Stimulated activated CD8-positive, alpha-beta memory T cell treated with anti-CD3 and anti-CD28 coated beads, Interleukin-15, amount 100 ng/mL, for 24 hours (primary cell): ENCODE measurements at places on chromosomes 2 and 18.

- DNase-seq = no peak
Observed at GRCh38 chr2:68828887-68829708, 42.1 kb downstream of the BMP10 start.

GRCh38 chr18:9878783-9879242 lies 7.0 kb upstream of the TXNDC2 start:
- no peak for DNase-seq

DNA sequence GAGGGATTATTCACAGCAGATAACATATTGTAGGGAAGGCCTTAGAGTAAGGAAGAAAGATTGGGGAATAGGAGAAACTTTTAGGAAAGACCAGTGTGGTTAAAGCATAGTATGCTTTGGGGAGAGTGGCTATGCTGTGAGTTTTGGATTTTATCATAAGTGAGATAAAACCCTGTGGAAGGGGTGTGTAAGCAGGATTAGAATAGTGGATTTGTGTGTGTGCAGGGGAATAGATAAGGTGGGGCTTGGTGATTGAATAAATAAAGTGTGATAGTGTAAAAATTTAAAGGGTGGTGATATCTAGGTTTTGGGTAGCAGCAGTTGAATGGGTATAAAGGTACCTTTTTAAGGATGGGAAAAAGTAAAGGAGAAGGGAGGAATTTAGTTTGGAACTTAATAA lies 137.7 kb downstream of the NCOA1 start:
- no peak for DNase-seq

DNA sequence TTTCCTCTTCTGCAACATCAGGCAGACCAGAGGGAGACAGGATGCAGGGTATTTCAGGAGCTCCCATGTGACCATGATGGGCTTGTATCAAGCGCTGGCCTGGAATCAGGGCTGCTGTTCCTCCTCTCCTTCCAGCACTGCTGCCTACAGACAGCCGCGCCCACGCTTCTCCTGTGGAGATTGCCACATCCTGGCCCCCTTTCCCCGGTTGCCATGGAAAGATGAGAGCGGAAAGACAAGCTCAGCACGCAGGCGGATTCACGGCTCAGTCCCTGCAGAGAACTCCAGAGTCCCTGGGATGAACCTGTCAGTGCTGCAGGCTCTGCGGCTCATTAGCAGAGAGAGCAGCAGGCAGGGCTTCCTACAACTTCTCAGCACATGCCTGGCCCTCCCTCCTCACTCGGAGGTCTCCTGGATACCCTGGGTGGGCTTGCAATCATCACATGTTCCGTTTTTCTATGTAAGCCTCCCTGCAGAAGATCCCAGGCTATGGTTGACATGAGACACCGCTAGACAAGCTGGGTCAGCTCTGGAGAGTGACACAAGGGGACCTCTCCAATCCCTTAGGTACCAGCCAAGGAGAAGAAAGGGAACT lies 497.8 kb upstream of the MYT1L start:
- no peak for DNase-seq

DNA sequence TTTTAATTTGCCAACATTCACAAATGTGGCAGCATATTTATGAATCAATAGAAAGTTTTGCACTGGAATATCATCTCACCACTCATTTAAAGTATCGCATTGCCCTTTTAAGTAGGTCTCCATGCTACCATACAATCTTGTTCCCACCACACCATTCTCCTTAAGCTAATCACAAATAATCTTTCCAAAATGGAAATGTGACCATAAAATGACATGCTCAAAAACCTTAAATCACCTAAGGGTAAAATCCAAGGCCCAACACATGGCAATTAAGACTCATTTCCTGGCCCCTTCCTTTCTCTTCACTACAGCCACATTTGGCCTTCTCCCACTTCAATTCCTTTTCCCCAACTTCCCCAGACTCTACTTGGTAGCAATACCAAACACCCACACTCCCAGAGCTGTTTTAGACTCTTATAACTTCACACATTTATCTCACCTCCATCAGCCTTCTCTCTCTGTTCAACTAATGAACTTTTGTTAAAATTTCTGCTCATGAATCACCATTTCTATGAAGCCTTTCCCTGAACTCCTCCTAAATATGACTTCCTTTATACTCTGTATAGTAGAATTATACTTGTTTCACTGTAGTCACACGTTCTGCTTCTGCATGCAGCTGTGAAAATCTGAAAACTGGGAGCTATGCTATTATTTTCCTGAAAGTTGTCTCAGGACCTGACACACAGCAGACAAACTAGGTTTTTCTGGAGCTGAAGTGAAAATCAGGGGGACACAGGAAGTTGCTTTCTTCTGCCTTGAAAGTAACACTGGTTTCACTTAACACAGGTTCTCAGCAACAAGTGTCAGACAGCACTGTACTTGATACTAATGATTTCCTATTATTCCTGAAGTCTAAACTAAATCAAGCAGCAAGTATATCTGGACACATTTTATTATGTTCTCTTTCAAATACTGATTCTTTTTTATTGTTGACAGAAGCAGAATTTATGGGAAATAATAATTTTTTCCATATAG lies 303.9 kb downstream of the ZEB2 start:
- no peak for DNase-seq

DNA sequence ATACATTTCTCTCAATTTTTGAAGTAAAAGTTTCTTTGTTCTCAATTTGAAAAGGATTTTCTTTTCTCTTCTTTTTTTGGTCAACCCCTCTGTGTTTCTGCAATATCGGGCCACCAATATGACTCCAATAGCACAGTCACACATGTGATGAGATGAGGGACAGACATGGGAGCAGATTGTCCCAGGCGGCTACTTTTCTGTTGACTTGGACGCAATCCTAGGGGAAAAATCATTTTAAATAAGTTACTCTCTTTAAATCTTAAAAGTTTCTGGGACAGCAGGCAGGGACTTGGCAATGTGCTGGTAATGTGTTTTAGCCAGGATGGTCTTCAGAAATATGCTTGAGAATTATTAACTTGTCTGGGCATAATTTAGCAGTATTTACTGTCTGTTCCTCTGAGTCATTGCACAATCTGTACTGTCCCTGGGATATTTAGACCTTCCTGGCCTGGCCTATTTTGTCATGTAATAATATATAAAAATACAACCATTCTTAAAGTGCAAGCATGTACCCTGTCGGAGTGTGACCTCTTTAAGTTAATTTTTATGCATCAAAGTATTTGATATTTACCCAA lies 388.5 kb upstream of the FANCL start:
- no peak for DNase-seq
